DMS53 (cell line): ENCODE measurements at places on chromosomes 13 and 19.

DNA sequence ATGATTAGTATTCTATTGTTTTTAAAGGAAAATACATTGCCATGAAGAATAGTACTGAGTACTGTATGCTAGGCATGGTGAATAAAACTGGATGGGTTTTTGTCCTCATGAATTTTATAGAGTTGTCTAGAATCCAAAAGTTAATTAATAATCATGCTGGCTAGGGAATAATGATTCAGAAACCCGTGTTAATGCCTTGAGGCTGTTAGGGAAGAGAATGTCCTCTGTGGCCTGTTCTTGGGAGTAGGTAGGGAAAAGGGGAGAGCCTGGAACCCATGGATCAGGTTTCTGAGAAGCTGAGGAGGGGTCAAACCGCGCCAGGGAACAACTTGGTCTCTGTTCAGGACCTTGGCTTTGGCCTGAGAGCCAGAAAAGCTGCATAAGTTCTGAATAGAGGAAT lies 1376.3 kb upstream of the SLC10A2 start:
- DNase-seq = no peak

DNA sequence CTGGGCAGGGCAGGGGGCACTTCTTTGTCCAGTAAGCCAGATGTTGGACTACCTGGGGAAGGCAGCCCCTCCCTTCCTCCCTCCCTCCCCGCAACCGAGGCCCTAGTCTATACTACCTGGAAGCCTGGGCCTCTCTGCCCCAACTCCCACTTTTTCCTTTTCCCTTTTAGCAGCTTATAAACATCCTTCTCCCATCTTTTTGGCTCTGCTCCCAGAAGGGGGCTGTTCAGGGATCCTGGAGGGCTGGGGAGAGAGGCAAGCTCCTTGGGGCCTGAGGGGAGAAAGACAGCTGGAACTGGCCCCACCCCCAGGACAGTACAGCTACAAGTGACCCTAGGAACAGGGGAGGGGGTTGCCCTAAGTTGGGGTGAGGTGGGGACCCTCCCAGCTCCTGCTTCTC lies 44.9 kb downstream of the LYL1 start:
- no peak for DNase-seq

DNA sequence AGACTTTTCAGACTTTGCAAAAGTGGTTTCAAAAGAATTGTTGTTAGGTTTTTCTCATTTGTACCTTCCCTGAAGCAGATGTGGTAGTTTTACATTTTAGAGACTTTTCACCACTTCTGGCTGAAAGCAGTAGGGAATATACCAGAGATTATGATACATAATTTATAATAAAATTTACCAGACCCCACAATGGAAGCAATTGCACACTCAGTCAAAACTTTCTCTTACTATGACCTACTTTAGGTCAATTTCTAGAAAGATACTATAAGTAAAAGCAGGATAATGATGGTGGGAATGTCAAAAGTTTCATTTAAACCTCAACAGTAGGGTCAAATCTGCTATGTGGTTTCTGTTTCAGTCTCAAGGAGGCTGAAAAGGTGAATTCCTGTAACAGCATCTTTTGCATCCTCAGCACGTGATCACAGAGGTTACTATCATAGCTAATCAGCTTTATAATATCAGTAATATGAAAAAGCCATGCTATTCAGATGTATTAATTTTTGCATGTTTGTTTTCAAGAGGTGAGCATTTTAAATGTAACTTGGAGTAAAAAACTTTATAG lies 26.9 kb downstream of the PCCA start:
- DNase-seq = no peak

DNA sequence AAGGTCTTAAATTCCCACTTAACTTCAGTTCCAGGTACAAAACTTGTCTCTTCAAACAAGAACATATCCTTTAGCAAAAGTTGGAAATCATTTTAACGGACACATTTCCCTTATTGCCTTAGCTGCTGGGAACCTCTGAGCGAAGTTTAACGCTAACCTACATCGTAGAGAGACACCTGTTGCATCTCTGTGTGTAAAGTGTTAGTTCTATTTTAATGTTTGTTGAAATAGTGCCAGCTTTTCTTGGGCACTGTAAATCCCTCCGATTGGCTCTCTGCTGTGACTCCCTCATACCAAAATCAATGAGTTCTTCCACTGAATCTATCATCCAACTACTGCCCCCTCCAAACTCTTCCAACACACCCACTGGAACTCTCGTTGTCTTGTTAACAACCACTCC lies 2.3 kb upstream of the HIF3A start:
- DNase-seq = no peak

DNA sequence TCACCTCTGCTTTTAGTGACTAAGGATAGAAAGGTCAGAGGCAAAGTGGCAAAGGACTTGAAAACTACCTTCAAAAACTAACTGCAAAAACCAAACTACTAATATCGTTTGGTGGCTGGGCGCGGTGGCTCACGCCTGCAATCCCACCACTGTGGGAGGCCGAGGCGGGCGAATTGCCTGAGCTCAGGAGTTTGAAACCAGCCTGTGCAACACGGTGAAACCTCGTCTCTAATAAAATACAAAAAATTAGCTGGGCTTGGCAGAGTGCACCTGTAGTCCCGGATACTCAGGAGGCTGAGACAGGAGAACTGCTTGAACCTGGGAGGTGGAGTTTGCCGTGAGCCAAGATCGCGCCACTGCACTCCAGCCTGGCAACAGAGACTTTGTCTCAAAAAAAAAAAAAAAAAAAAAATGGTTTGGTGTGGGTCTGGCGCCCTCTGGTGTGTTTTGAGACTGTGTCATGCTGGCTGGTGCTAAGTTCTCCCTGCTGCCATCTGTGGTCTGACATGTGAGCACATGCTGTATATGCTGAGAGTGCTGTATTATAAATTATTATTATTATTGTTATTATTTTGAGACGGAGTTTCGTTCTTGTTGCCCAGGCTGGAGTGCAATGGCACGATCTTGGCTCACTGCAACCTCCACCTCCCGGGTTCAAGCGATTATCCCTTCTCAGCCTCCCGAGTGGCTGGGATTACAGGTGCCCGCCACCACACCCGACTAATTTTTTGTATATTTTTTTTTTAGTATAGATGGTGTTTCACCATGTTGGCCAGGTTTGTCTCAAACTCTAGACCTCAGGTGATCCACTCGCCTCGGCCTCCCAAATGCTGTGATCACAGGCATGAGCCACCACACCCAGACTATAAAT lies 36.0 kb upstream of the RNF17 start:
- peak; percentile 93 for DNase-seq

GRCh38 chr13:49812812-49813211 lies 20.3 kb upstream of the KPNA3 start:
- no peak for DNase-seq

GRCh38 chr13:47929156-47929555 lies 71.9 kb downstream of the SUCLA2 start:
- DNase-seq = no peak

GRCh38 chr19:313988-314815 lies 23.0 kb upstream of the PLPP2 start:
- no peak for DNase-seq

- DNase-seq = no peak
Measured at GRCh38 chr13:91264484-91264883, 83.0 kb upstream of the MIR17HG start.

DNA sequence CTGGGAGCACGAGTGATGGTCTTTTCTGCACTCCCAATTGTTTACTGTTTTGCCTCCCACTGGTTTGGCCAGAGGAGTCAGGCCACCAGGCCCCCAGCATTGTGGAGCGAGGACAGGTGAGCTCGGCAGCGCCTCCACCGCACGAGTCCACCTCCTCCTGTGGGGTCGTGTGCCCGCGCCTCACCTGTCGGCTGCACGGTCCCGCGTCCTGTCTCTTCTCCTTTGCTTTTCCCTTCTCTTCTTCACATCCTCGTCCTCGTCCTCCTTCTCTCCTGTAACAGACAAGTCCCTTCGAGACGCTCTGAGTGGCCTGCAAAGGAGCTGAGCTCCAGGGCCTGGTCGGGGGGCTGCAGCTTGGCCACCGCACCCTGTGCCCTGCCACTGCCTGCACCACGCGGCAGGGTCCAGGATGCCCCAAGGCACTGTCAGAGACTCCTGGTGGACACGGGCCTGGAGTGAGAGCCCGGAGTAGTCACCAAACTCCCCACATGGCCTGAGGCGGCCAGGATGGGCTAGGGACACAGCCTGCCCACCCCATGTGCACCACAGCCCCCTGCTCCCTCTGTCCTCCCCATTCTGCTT lies 11.4 kb downstream of the AKAP8 start:
- no peak for DNase-seq

GRCh38 chr13:30466358-30466714 lies 600 bp upstream of the HMGB1 start:
- DNase-seq = peak; percentile 69

- DNase-seq = peak; percentile 82
Measured at GRCh38 chr19:1104311-1105007, 665 bp downstream of the GPX4 start.
